Epithelial cell of proximal tubule (primary cell): ENCODE measurements at places on chromosomes 12 and 14.

DNA sequence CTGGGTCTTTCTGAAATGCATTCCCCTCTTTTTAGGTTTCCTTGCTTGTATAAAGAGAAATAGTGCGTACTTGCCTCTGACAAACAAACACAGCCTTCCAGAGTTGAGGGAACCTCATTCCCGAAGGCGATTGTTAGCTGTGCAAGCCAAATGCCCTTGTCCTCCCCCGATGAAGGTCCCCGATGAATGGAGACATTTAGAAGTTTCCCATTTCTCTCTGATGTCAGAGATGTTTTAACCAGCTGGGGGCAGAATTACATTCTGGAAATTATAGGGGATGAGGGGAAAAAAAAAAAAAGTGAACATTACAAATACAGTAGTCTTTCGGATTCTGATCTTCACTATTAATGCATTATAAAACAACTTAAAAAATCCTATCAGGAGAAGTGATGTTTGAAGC, 366.8 kb downstream of the VRK1 start:
- no peak for DNase-seq

- DNase-seq: no peak
Observed at GRCh38 chr12:1380171-1380851, 214.1 kb downstream of the FBXL14 start.

DNA sequence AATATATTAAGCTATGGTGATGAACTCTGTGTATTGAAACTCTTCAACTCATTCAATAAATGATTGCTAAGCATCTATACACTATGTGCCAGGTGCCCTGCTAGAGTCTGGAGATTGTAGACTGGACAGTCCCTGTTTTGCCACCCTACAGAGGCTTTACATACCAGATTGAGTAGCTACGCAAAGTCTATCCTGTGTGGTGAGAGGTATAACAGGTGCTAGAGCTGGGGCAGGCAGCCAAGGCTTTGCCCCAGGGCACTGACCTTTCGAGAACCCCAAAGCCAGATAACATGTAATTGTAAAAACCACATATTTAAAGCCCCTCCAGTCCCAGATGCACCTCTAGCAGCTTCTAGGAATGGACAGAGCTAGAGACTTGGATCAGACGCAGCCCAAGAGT, 52.8 kb downstream of the PPM1H start:
- no peak for DNase-seq

- DNase-seq: no peak
Observed at GRCh38 chr12:93279565-93280412, 97.9 kb upstream of the NUDT4 start.

GRCh38 chr12:76006028-76006925, 25.3 kb downstream of the PHLDA1 start:
- DNase-seq: no peak

- DNase-seq: no peak
Observed at GRCh38 chr14:33587791-33588190, 363.1 kb downstream of the EGLN3 start.

DNA sequence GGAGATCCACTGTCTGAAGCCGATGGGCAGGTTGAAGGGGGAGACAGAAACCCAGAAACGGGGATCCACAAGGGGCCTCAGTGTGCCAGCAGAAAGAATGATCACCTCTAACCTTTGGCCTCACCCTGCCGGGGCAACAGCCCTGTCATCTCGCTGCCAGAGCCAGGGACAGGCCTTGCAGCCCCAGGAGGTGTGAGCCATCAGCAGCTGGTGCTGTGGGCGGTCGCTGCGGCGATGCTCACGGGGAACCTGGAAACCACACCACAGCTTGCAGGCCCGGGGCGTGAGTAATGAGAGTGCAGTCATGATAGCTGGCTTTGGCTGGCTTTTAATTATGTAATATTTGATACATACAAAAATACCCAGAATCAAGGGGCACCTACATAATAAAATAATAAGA, 4.7 kb upstream of the TTC7B start:
- no peak for DNase-seq

- DNase-seq: no peak
Observed at GRCh38 chr12:110475426-110475825, 6.8 kb downstream of the FAM216A start.

DNA sequence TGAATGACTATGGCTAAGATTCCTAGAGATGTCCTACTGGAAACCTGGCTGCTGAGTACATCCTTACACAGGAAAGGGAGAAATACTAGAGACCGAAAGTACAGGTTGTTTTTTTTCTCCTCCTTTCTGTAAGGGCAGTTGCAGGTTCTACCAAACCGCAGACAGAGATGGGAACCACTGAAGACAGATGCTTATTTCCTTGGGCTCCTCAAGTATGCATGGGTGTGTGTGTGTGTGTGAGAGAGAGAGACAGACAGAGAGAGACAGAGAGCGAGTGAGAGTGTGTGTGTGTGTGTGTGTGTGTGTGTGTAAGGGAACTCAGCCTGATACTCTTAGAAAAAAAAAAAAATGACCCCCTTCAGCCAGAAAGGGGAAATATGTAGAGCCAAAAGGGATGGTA, 42.5 kb downstream of the MAP4K5 start:
- DNase-seq: no peak

DNA sequence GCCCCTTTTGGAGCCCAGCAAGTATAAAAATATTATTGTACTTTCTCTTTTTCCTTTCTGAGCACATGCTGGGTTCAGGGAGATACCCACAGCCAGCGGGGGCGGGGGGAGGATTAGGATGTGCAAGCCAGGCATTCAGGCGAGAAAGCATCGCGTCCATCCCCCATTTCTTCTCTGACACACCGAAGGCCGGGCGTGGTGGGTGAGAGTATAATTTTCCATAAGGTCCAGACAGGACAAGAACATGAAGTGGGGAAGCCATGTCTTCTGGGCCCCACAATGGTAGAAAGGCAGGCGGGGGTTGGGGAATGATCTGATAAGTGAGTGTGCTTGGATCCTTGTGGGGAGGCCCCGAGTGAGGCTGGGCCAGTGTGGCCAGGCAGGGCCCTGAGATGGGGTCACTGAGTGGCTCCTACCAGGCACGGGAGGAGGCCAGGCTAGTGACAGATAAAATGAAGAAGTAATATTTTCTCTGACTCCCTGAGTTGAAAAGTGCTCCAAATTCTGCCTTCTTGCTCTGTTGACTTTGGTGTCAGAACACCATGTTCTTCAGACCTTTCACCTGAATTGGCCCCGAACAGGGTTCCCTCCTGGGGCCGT, 10.7 kb upstream of the LRTM2 start:
- no peak for DNase-seq

GRCh38 chr14:43413084-43413483, 1094.0 kb downstream of the FSCB start:
- DNase-seq: no peak
